ENCODE measurements at places on chromosomes 7 and 10.

DNA sequence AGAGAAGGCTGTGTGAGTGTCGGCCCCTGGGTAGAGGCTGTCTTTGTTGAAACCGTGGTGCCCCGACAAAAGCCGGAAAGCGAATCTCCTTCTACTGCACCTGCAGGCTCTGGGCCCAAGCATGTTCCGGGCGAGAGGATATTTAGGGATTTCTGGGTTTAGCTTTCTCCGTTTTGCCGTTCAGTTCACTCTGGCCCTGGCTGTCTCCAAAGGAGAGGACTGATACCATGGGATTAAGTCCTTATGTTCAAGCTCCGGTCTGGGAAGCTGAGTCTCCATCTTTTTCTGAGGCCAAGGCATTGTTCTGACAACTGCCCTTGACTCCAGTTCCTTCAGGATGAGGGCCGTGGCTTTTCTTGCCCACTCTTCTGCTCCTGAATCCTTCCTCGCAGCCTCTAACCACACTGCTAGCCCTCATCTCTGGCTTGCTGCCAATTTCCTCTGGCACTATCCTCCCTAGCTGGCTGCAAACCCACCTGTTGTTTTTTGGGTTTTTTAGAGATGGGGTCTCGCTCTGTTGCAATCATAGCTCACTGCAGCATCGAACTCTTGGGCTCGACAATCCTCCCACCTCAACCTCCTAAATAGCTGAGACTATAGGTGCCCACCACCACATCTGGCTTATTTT lies 206.8 kb downstream of the SKIDA1 start:
- DNase-seq: no peak

DNA sequence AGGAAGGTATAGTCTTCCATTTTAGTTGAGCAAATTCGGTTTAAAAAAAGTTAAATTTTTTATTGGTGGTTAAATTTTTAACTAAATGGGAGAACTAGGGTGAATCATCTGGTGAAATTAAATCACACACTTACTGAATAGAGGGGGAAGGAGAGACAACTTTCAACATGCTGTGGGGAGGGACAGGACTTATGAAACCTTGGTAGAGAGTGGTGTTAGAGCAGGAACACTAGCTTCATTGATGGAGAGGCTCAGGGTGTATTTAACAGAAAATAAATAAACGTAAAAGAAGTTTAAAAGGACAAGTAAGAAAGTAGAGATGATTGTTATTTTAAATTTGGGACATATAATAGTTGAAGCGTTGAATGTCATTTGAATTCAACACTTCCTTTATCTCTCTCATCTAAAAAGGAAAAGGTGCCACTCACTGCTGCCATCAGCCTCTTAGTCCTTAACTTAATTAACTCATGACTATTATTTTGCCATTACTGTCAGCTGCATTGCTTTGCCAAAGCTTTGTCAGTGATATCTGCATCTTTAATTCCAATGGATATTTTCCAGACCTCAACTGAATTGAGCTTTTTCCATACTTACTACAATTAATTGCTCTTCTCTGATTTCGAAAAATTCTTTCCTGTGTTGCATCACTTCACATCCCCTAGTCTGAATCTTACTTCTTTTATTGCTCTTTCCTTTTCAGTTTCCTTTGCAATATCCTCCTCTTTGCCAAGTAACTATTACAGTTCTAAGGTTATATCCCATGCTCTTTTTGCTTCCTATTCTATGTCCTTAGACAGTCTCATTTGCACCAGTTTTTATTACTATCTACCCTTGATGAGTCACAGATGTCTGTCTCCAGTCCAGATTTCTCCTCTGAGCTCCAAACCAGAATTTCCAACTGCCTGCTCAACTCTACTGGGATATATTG lies 71.7 kb downstream of the GNAT3 start:
- no peak for DNase-seq

DNA sequence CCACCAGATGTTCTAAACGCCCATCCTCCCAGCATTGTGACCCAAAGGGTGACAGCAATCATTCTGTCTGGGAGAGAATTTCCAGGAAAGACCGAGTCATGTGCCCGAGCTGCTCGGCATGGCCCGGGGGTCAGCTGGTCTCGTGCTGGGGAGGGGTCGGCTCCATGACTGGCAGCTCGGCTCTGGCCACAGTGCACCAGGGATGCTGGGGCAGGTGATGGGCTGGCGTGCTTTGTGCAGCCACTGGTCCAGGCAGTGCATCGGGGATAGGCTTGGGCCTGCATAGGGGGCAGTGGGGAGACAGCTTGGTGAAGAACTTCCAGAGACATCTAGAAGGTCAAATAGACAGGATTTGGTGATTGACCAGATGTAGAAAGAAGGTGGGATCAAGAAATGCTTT lies 39.2 kb upstream of the PSMG3 start:
- no peak for DNase-seq

GRCh38 chr7:105617280-105618015 lies 36.2 kb upstream of the EFCAB10 start:
- no peak for DNase-seq

GRCh38 chr10:76784076-76784475 lies 853.5 kb downstream of the KCNMA1 start:
- no peak for DNase-seq

DNA sequence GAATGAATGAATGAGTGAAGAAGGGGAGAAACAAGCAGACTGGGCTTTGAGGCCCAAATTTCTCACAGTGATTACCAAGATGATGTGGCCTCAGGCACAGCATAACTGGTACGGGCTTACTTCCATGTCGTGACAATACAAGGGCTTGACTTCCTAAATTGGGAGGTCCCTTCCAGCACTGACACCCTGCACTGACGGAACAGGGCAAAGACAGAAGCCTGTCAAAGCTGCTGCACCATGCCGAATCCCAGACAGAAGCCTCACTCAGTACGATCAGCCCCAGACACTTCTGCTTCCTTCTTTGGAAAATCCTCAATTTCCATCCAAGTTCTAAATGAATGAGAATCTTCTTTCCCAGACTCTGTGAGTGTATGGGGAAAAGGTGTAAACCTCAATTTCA lies 51.9 kb downstream of the GNA12 start:
- DNase-seq: no peak

DNA sequence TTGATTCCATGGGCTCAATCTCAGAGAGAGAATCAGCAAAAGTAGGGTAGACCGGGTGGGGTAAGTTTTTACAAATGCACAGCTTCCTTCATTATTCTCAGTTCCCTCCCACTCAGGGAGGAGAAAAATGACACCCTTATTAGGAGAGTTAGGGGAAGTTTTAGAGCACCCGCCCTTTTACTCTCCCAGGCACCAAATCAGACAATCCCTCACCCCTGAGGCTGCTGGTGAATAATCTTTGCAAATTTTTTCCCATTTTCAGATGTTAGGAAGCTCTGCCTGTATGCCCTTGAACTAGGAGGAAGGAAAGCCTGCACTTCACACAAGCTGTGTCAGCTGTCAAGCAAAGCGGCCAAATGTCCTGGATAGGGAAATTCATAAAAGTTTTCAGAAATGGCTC lies 834.9 kb downstream of the GRID1 start:
- no peak for DNase-seq

GRCh38 chr7:5217851-5218331 lies 27.9 kb downstream of the WIPI2 start:
- DNase-seq: no peak

- DNase-seq: no peak
These were observed 11.2 kb upstream of the ARPC1A start for GRCh38 chr7:99314504-99314903.

DNA sequence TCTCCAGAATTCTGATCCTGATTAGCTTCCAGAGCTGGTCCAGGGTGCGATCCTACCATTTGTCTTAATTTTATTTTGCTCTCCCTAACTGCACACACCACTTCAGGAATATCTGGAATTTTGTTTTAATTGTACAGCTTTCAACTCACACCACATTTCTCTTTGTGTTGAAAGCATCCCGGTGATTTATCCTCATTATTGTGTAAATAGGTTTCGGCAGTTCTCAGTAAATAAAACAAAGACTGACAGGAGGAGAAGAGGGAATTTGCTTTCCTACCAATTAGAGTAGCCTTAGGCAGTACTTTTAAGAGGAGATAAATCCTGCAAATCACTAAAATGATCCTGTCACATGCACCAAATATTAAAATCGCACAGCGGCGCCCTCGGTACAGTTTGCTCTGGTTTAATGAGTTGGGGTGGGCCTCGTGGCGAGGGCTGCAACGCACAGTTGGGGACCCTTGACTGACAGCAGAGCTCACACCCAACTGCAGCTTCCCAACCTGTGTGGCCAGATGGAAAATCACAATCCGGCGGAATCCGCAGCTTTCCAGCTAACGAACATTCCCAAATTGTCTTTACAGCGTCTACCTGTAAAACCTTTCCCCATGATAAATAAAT lies 62.6 kb downstream of the EBF3 start:
- DNase-seq: no peak

- DNase-seq: no peak
These were observed 228.9 kb upstream of the PITRM1 start for GRCh38 chr10:3401491-3401938.

GRCh38 chr7:153381275-153382040 lies 621.9 kb downstream of the ACTR3B start:
- no peak for DNase-seq

- DNase-seq: no peak
These were observed 593 bp downstream of the CDK13 start for GRCh38 chr7:39950473-39951225.

DNA sequence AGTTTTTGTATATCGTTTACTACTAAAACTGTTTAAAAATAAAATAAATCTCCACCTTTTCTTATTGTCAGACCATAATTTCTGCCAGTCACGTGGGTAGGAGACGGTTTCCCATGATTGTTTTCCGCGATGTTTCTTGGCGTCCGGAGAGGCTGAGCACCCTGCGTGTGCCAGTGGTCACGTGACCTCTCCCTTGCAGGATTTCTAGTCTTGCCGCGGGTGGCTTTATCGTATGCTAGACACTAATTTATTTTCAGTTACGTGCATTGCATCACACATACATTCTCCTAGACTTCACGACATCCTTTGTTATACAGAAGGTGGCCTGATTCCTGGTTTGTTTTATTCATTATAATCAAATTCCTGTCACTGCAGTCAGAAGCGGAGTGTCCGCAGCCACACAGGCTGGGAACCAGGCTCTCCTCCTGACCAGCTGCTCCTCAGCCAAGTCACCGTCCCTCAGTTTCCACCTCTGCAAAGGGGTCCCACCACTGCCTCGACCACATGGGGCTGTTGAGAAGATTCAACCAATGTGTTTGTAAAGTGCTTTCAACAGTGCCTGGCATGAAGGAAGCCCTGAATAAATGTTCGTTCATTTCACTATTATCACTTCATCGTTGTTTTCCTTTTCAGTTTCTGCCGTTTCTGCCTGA lies 203.2 kb upstream of the PPP2R2D start:
- DNase-seq: no peak

- no peak for DNase-seq
These were observed 712 bp upstream of the CPVL start for GRCh38 chr7:29146888-29147609.

- DNase-seq: no peak
These were observed 6.1 kb upstream of the SH3PXD2A start for GRCh38 chr10:103861505-103861904.

DNA sequence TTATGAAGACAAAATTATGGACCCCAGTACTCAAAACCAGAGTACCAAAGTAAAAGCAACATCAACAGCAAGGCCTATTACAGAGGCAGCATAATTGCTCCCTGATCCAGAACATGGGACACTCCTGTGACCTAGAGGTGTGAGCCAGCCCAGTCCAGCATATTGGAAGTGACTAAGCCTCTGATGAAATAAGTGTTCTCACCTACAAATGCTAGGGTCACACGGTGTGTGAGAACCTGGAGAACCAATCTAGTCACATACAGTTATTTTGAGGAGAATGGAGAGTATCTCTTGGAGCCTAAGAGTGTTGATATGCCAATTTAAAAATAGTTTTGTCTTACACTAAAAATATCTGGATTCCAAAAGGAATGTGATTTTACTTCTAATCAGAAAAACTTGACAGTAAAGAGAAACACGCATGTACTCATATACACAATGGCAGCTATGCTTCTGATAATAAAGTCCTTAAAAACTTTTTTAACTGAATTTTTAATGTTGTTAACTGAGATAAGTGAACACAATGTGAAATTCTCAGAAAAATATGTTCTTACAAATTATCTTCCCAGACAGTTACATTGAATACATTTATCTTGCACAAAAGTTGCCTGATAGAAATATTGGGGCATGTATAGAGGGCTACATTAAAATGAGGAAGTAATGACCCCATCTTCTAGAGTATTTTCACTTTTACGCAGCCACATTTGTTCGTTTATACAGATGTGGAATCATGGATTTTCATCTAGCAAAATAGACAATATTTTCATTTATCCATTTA lies 56.8 kb upstream of the CD36 start:
- no peak for DNase-seq

GRCh38 chr7:139694389-139694676 lies 83.5 kb downstream of the HIPK2 start:
- DNase-seq: no peak

DNA sequence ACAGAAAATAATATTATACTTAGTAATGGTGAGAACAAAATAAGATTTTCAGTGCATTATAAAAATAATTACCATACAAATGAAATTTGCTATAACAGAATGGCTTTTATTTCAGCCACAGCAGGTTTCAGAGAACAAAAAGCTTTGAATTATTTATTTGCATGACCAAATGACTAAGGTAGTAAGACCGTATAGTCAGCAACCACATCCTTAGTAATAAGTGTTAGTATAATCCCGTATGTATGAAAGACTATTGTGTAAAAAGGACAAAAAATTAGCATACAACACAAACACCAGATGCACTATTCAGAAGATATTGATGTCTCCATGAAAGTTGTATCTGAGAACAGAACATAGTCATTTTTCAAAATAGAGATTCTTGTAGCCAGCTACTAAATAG lies 12.2 kb downstream of the PDZD8 start:
- DNase-seq: no peak

DNA sequence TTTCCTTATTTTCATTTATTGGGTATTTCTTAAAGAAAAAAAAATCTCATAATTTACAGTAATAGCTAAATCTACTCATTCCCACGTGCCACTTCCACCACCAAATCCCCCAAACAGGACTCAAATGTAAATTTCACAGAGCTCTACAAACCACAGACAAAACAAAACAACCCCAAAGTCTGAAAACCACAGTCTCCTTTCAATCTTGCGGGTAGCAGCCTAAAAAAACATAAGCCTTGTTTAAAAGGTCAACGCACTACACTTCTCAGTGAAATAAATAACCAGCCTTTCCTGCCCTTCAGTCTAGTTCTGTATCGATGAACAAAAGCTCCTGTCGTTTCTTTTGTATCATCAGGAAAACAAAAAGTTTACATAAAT lies 121.8 kb upstream of the AFAP1L2 start:
- DNase-seq: no peak

GRCh38 chr10:30032125-30032524 lies 27.3 kb downstream of the JCAD start:
- DNase-seq: no peak

All from pulmonary artery endothelial cell (primary cell).